Pancreas (tissue), 10 donors: ENCODE measurements at places on chromosomes 2 and 18.

DNA sequence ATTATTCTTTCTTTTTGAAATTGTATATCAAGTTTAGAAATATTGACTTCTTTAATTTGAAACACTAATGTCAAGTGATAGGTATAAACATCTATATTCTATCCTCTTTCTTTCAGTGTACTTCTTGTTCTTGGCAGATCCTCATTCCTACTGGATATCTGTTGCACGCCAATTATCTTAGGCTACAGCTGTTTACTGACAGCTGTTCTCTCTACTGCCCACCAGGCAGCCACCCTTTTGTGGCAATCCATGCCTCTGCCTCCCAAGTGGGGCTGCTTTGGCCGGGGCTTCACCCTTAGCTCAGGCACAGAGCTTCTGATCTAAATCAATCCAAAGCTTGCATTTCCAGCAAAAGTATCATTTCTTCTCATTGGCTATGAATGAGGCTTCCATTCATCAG lies 50.6 kb upstream of the ITSN2 start:
- DNase-seq, result no peak

- DNase-seq, result no peak
These were observed 55.4 kb downstream of the KLF7 start for GRCh38 chr2:207110310-207110709.

GRCh38 chr2:108626995-108627394 lies 92.3 kb upstream of the RANBP2 start:
- no peak for DNase-seq

DNA sequence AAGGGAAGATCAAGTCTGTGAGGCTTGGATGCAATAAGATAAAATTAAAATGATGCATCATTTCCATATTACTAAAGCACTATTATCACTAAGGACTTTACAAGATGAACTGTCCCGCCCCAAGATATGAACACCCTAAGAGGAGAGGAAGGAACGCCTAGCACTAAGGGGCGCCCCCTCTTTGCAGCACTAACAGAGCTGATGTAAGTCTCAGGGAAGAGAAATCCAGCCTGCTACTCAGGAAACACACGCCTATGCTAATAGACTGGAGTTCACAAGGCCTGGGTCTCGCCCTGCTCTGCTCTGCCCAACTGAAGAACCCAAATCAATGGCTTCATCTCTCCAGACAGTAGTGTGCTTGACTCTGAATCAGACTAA lies 6.1 kb downstream of the INO80C start:
- no peak for DNase-seq
